ENCODE measurements at places on chromosomes 5 and 9.

DNA sequence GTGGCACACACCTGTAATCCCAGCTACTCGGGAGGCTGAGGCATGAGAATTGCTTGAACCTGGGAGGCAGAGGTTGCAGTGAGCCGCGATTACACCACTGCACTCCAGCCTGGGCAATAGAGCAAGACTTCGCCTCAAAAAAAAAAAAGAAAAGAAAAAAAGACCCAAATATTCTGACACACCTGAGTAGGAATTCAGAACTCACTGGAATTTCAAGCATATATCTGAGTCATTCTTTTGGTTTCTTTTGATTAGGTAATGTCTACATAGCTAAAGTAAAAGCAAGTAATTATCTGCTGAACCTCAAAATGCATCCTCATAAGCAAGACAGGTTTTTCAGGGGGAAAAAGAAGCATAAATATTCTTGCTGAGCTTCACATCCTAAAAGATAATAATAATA lies 35.9 kb downstream of the ANKRD31 start:
- no peak for DNase-seq

DNA sequence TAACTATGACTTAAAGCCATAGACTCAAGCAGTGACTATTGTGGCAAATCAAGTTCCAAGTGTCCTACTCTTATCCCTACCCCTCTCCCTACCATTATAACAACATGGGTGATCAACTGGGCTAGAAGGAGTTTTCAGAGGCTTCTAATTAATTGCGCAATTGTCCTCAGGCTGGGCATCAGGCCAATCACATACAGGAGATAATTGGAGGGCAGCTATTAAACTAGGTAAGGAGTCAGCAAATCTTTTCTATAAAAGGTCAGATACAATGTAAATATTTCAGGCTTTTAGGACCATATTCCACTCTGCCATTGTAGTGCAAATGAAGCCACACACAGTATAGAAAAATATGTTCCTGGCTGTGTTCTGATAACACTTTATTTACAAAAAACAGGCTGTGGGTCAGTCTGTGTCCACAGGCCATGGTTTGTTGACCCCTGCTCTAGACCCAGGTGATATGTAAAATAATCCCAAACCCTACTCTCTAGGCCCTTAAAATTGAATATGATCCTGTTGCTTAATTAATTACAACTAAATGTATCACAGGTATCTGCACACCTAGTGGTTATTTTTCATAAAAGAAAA lies 141.4 kb upstream of the PIK3R1 start:
- DNase-seq, result no peak

GRCh38 chr5:171855798-171856763 lies 70.5 kb downstream of the SMIM23 start:
- no peak for DNase-seq

GRCh38 chr5:78750281-78750680 lies 101.7 kb upstream of the LHFPL2 start:
- no peak for DNase-seq

DNA sequence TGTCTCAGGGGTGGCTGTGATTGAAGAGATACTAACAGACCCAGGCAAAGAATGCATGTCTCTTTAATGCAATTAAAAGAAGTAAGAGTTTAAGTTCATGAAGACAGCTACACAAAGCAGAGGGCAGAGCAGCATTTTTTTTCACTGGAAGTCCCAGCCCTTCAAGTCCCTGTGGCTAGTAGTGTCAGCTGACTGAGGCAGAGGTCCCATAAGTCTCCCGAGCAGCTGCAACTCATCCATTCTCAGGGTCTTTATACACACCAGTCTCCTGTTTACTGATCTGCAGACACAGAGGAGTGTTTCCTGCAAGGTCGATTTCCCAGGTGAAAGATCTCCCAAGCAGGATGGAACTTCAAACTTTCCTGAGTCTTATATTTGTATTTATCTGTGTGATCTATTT lies 169.4 kb upstream of the GLRA1 start:
- DNase-seq, result no peak

- no peak for DNase-seq
Observed at GRCh38 chr5:171315925-171316257, 6.8 kb downstream of the TLX3 start.

GRCh38 chr5:12022444-12022843 lies 118.2 kb upstream of the CTNND2 start:
- no peak for DNase-seq

DNA sequence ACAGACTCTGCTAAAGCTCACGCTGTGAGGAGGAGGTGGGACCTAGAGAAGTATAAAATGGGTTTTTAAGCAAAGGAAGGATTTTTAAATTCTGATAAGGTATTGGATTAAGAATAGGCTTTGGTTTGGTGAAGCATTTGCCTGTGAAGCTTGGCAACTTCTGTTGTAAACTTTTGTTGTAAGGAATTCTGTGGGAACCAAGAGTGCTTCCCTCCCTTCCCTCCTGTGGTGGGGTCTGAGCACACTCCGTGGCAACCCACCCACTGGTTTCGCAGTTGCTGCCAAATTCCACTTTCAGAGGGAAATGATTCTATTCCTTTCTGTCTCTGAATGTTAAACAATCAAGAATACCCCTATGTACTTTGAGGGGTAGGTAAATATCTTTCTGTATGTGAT lies 28.6 kb upstream of the GTF2H2C start:
- DNase-seq, result no peak

DNA sequence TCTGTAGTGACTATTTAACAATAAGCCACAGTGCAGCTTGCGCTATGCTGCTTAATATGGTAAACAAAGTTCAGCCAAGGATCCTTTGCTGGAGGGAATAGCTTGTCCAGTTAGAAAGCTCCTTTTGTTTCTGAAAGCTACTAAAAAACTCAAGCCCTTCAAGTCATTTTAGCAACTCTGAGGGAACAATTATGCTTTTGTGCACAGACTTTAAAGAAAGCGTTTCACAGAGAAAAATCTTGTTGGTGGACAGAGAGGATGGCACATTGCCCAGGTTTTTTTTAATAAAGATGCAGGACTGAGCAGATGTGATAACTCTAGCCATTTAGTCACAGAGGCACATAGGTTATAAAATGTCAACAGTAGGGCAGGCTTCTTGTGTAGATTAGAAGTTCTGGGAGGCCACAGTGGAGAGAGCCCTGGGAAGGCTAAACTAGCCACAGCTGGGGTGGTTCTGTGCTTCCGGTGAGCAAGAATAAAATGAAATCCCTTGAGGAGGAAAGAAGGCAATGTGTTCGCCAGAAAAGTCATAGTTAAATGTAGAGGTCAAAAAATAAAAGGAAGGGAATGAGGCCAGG lies 63.4 kb downstream of the ALDH7A1 start:
- no peak for DNase-seq

- no peak for DNase-seq
Observed at GRCh38 chr9:4139196-4139595, 160.7 kb downstream of the GLIS3 start.

- no peak for DNase-seq
Observed at GRCh38 chr9:21326526-21327139, 8.6 kb downstream of the KLHL9 start.

GRCh38 chr5:181166812-181167733 lies 19.7 kb downstream of the OR2V2 start:
- DNase-seq, result no peak

GRCh38 chr5:151157426-151158286 lies at the start of gene ANXA6:
Gene ANXA6, minus strand, starts transcription at chr5:151157779. Its CDS starts 9,878 bp downstream, at chr5:151147901.
- peak; percentile 35 for DNase-seq

GRCh38 chr9:106916466-106917235 lies 53.7 kb downstream of the ZNF462 start:
- DNase-seq, result no peak

DNA sequence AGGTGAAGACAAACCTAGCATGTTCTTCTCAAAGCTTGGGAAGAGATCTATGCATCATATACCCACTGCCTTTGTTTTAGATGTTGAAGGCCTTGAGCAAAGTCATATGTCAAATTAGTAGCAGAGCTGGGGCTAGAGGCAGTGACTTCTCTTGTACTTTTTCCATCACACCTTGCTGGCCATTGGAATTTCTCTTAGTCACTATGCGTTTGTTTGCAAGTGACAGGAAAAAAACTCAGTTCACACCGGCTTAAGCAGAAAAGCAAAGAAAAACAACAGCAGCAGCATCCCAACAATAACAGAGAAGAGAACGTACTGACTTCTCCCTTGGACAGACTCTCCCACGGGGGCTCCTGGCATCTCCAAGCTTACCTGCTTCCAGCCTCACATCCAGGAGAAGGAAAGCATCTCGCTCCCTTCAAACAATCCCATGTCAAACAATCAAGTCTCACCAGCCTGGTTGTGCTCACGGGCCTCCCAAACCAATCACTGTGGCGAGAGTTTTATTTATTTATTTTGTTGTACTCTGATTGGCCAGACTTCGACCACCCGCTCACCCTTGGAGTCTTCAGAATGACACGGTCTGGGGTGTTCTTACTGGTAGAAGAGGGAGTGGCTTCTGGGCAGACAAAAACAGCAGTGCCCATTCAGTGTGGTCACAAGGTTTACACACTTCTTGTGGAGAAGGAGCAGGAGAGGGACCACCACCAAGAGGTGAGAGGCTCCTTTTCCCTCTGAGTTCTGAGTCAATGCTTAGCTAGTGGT lies 83.8 kb upstream of the STC2 start:
- no peak for DNase-seq

GRCh38 chr9:98168941-98169488 lies 23.4 kb downstream of the CORO2A start:
- DNase-seq, result no peak

GRCh38 chr5:42487077-42487476 lies 63.8 kb downstream of the GHR start:
- DNase-seq, result no peak

- DNase-seq, result no peak
Observed at GRCh38 chr5:122480146-122480545, 168.1 kb downstream of the SNCAIP start.

DNA sequence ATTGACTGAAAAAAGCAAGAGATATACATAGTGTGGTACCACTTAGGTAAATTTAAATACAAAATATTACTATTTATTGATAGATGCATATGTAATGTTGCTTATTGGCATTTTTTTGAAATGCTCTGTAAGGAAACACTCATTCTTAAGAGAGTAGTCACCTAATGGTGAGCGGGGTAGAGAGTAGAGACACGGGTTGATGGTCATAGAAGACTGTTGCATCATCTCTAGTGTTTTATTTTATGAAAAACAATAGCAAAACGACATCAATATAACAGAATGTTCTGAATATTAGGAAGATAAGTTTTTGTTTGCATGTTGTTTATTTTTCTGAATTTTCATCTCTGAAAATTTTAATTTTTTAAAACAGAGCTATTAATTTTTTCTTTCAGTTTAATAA lies 4.0 kb downstream of the SRP19 start:
- DNase-seq, result no peak

DNA sequence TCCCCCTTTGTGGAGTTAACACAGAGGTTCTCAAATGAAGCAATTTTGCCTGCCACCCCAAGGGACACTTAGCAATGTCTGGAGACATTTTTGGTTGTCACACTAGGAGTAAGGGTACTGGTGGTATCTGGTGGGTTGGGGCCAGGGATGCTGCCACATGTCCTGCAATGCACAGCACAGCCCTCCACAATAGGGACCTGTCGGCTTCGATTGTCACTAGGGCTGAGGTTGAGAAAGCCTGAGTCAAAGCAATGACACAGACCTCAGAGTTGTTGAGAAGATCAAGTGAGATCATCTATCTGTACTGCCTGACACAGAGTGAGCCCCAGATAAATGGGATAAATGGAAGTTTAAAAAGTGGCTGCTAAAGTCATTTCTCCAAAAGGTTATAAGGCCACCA lies 249.2 kb upstream of the KLF4 start:
- DNase-seq, result no peak

- peak; percentile 42 for DNase-seq
Observed at GRCh38 chr9:20623021-20623747, 885 bp upstream of the MLLT3 start.

- no peak for DNase-seq
Observed at GRCh38 chr5:174211277-174211626, 165.7 kb downstream of the NSG2 start.

DNA sequence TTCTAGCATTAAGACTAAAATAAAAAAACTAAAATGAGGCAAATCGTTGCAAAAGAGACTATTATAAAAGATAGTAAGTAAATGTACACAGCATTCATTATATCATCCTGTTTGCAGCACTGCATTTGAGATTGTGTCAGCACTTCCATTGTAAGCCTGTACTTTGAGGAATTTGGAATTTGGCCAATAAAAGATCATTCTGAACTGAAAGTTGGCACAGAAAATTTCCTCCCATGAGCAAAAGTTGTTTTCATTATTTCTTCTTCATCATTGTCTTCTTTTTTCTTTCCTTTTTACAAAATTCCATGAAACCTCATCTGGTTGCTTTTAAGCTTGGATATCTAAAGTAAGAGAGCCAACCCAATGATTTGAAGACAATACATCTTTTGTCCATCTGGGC lies 199.3 kb upstream of the ADAMTSL1 start:
- DNase-seq, result no peak

GRCh38 chr5:52799358-52799982 lies 11.8 kb downstream of the ITGA1 start:
- DNase-seq, result no peak

DNA sequence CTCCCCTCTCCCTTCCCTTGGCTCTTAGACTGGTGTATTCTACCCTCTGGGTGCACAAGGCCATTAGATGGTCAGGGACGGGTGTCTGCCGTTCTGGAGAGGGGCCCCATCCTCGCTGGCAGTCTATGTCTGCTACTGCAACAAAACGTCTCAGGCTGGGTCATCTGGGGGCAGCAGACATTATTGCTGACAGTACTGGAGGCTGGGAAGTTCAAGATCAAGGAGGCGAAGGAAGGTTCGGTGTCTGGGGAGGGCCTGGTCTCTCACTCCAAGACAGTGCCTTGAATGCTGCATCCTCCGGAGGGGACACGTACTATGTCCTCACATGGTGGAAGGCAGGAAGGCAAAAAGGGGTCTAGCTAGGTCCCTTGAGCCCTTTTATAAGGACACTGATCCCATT lies 93.4 kb upstream of the COL5A1 start:
- DNase-seq, result no peak

DNA sequence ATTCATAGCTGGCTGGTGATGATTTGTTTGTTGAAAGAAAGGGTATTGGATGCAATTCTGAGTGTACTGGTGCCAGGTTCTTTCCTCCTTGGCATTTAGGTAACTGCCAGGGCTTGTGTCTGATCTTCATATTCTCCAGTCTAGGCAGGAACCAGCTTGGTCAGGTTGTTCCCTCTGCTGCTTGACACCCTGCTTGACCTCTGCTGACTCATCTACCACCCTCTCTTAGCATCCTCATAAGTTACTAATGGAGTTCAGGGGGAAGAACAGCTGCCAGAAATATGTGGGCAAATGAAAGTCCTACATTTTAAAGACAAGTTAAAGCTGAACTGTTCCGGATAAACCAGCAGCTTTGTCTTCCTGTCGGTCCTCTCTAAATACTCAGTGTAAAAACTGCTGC lies 116.1 kb upstream of the TNC start:
- no peak for DNase-seq

- no peak for DNase-seq
Observed at GRCh38 chr9:91771027-91771426, 179.0 kb downstream of the ROR2 start.

GRCh38 chr5:52360985-52361384 lies 426.7 kb upstream of the ITGA1 start:
- no peak for DNase-seq

DNA sequence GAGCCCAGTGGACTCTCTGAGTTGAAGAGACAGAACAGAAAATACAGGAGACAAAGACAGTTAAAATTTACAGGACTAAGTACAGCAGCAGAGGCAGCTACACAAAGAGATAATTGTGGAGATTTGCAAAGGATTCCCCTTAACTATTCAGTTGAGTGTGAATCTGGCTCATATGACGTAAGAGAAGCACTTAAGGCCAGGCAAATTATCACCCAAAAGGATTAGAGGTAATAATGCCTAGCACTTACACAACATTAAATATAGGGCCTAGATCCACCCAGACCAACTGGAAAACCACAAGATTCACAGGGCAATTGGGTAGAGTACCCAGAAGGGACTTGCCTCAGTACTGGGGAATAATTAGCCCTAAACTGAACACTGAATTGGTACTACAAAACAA lies 41.3 kb downstream of the ADAMTS6 start:
- no peak for DNase-seq

All from stimulated activated CD4-positive, alpha-beta T cell treated with anti-CD3 and anti-CD28 coated beads, Interleukin-2, amount 100 ng/mL, for 4 hours (primary cell).